Stimulated activated CD8-positive, alpha-beta memory T cell treated with anti-CD3 and anti-CD28 coated beads, Interleukin-2, amount 100 ng/mL, for 48 hours (primary cell): ENCODE measurements at places on chromosomes 2 and 18.

- no peak for DNase-seq
These were observed 59.5 kb downstream of the PUM2 start for GRCh38 chr2:20291106-20291564.

DNA sequence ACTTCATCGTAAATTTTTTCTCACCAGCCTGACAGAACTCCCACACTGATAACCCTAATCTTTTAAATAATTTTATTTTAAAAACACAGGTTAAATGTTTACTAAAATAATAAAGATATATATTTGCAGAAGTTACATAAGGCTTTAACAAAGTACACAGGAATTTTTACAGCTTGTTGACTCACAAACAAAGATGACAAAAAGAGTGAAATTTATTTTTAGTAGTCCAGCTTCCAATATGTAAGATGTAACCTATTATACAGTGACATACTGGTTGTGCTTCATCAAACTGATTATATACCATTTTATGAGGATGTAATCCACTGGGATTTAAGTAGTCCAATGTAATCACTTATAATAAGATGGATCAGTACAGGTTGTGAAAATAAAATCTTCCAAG, 348.9 kb upstream of the SLC39A10 start:
- no peak for DNase-seq

DNA sequence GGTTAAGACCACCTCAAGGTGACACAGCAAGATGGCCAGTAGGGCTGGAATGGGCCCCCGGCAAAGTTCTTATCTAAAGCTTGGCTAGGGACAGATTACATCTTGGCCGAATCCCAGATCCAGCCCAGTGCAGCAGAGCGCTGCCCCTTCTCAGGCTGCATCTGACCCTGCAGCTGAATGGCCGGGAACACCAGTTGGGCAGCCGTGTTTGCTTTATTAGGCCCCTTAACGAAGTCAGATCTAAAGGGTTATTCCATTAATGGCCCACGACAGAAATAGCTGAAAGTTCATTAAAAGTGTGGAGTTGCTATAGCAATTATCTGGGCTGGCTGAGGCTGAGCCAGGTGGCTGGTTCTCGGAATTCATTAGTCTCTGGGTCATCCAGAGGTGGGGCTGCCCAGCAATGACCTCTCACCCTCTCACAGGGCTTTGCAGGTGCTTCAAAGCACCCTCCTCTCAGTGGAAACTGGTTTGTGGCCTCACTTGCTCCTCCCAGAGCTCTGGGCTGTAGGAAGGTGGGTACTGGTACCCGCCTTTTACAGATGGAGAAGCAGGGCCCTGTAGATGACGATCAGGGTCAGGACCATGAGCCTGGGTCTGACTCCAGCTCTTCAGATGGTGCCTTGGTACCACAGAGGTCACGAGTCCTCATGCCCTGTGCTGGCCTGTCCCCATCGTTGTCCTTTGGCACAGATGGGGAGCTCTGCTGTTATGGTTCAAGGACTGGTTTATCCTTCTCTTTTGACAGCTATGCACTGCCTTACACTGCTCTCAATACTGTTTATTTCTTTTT, 68.8 kb downstream of the EMX1 start:
- no peak for DNase-seq

- no peak for DNase-seq
These were observed 16.2 kb downstream of the FZD7 start for GRCh38 chr2:202049840-202050239.

- DNase-seq: no peak
These were observed 23.7 kb downstream of the CYP27A1 start for GRCh38 chr2:218805627-218806026.
